Thoracic aorta (tissue), 2 donors: ENCODE measurements at places on chromosomes 7 and 10.

DNA sequence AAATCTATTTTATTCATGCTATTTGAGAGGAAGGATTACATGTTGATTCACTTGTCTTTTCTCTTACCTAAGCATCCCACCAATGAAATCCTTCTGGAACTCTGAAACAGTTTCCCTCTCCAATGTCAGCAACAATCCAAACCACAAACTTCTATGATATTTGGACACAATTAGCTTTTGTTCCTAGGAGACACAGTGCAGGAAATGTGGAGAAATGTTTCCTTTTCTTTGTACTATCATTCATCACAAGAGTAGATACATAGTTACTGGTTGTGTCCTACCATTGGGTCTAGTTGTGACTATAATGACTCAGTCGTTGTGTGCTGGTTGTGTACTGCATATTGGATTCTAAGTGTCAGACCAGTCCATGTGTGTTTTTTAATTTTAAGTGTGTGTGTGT lies 156.8 kb upstream of the MAGI2 start:
- DNase-seq: no peak

- no peak for DNase-seq
Measured at GRCh38 chr7:105487579-105488571, 34.2 kb downstream of the PUS7 start.

- DNase-seq: no peak
Measured at GRCh38 chr10:100987685-100988049, 324 bp downstream of the TWNK start.

- DNase-seq: no peak
Measured at GRCh38 chr7:150842018-150842417, 10.3 kb upstream of the AOC1 start.

DNA sequence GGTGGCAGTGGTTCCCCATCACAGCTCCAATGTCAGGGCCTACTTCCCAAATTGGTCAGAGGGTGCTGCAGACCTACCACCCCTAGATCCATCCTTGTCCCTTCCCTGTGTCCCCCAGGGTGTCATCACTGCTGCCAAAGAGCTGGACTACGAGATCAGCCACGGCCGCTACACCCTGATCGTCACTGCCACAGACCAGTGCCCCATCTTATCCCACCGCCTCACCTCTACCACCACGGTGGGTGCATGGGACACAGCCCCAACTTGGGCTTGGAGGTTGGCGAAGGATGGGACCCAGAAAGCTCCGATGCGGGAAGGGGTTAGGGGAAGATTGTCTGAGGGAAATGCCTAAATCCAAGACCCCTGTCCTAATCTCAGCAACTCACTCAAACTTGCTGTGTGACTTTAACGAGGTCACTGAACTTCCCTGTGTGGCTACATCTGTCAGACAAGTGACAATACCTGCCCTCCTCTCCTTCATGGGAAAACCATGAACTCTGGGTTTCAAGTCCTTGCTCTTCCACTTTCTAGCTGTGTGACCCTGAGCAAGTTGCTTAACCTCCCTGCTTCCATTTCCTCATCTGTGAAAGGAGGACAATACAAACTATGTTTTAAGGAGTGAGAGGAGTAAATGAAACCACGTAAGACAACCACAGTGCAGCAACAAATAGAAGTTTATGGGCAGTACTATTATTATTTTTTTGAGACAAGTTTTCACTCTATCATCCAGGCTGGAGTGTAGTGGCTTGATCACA lies 4.9 kb upstream of the VSIR start:
- no peak for DNase-seq

DNA sequence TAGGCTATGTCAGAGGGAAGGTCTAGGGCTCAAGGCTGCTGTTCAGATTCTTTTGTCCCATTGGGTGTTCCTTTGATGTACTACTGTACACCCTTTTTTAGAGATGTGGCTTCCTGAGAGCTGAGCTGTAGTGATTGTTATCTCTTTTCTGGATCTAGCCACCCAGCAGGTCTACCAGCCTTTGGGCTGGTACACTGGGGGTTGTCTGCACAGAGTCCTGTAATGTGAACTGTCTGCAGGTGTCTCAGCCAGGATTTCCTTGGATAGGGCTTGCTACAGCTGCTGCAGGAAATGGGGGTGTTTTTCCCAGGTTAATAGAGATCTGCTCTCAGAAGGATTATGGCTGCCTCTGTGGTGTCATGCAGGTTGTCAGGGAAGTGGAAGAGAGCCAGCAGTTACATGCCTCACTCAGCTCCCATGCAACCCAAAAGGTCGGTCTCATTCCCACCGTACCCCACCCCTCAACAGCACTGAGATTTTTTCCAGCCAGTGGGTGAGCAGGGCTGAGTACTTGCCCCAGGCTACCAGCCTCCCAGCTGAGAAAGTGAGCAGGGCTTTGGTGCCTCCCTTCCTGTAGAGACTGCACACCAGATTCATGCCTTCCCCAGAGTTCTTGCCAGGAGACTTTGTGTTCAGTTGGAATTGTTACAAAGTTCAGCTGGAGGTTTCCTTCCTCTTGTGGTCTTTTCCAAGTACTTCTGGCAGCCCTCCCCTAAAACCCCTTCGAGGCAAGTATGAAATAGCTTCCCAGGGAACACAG lies 63.3 kb downstream of the ZNF107 start:
- no peak for DNase-seq

DNA sequence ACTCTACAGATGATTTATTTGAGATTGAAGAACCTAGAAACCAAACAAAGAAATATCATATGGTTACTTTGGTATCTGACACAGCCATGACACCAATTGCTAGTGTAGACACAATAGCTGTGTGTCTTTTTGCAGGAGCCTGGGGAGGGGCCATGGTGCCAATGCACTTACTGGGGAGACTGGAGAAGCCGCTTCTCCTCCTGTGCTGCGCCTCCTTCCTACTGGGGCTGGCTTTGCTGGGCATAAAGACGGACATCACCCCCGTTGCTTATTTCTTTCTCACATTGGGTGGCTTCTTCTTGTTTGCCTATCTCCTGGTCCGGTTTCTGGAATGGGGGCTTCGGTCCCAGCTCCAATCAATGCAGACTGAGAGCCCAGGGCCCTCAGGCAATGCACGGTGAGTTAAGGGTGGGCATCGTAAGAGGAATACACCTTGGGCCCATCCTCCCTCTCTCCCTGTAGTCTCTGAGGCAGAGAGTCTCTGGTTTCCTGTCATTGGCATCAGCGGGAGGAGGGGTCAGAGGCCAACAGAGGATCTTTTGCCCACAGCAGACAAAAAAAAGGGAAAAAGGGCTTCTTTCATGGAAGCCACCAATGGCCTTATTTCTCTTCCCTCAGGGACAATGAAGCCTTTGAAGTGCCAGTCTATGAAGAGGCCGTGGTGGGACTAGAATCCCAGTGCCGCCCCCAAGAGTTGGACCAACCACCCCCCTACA lies 1.2 kb downstream of the TMEM139 start:
- DNase-seq: no peak

DNA sequence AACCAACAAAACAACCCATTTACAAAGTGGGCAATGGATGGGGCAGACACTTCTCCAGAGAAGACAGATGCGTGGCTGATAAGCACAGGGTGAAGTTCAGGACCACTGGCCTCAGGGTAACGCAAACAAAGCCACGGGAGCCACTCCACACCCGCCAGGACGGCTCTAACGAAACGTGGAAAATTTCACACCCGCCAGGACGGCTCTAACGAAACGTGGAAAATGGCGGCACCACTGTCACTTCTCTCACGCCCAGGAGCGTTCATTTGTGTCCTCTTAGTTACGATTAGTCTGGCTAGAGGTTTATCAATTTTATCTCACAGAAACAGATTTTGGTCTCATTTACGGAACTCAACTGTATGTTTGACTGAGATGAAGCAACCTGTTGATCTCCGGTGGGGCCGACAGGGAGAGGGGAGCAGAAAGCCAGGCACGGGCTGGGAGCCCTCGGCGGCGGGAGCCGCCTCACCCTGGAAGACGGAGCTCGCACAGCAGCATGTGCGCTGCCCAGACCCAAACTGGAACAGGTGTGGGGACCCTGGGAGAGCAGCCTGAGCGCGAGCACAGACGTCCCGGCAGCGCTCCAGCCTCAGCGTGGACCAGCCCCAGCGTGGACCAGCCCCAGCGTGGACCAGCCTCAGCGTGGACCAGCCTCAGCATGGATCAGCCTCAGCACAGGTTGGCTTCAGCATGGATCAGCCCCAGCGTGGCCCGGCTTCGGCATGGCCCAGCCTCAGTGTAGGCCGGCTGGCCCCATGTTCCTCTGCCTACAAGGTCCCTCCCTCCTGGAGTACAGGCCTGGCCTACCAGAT lies 243.5 kb downstream of the MAD1L1 start:
- DNase-seq: no peak

DNA sequence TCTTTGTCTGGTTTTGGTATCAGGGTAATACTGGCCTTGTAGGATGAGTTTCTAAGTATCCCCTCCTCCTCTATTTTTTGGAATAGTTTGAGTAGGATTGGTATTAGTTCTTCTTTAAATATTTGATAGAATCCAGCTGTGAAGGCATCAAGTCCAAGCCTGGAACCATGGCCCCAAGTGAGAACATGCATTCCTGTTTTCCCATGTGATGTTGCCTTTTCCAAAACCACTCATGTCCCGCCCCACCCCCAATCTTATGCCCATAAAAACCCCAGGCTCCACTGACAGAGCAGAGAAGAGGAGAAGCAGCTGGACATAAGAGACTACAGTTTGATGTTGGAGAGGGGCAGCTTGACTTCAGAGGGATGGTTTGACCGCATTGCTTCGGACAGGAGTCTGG lies 71.2 kb downstream of the MINPP1 start:
- DNase-seq: no peak

DNA sequence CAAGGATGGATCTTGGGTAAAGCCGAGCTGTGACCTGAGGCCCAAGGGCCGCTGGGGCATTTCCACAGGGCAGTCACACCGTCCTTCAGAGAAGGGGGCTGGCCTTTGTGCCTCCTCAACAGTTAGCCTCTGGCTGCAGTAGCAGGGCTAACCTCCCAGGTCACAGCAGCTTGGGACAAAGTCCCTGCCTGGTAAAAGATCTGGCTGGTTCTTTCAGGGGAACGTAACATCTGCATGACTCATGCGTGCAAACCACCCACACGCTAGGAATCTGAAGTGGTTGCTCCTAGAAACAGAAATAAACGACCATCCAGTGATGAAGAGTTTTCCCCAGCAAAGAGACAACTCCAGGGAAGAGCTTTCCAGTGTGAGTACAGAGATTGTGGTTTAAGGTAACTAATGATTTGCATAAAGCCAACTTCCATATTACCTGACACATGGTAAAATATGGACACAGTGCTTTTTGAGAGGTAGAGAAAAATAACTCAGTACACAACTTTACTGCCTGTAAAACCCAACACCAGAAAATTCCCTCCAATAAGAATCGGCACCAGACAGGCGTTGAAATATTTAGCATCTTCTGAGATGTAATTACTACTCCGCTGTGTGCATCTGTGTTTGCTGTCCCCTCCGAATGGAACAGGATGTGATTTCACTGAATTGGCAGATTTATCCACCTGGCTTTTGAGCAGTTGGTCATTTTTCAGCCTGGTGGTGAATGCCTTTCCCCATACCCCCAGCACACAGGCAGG lies 84.9 kb upstream of the ADRB1 start:
- DNase-seq: no peak

- DNase-seq: no peak
Measured at GRCh38 chr7:44059219-44060090, 5.9 kb downstream of the PGAM2 start.

DNA sequence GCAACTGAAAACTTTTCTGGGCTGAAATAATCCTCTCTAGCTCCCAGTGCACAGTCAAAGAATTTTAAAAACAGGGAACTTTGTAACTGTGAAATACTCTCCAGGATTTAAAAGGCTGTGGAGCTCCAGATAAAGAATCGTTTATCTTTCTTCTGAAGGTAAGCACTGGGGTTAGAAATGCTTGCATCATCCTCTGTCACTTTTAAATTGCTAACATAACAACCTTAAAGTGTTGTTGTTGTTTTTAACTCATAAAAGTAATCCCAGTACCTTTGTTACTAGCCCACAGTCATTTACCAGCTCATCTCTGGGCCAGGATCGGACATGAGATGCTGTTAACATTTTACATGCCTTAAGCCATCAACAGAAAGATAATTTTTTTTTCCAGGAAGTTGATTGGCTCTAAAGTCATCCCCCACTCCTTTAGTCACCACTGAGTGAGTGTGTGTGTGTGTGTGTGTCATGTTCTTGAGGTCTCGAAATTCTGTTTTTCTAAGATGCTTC lies at the start of gene SLC39A12:
SLC39A12 (plus strand) TSS at position 51 of the 504 bp plus-strand sequence. CDS start 1,359 bp downstream, outside the sequence.
- no peak for DNase-seq

DNA sequence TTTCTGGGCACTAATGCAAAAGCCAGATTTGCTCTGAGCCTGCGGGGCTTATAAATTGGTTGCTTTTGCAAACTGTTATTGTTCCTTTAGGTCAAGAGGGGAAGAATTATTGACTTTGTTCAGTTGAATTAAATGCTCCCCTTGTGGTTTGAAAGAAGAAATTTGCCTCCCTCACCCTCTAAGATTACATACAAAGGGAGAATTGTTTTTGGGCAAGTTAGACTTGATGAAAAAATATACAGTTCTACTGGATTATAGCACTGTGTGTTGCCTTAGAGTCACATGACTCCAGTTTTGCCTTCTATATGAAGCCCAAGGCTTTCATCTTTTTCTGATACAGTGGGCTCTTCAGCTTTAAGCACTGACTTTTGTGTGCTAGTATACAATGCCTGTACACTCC lies 1265.8 kb upstream of the LRRTM3 start:
- DNase-seq: no peak

GRCh38 chr10:96395931-96396877 lies 37.4 kb upstream of the OPALIN start:
- no peak for DNase-seq

GRCh38 chr7:121510302-121510701 lies 114.2 kb upstream of the FAM3C start:
- no peak for DNase-seq

DNA sequence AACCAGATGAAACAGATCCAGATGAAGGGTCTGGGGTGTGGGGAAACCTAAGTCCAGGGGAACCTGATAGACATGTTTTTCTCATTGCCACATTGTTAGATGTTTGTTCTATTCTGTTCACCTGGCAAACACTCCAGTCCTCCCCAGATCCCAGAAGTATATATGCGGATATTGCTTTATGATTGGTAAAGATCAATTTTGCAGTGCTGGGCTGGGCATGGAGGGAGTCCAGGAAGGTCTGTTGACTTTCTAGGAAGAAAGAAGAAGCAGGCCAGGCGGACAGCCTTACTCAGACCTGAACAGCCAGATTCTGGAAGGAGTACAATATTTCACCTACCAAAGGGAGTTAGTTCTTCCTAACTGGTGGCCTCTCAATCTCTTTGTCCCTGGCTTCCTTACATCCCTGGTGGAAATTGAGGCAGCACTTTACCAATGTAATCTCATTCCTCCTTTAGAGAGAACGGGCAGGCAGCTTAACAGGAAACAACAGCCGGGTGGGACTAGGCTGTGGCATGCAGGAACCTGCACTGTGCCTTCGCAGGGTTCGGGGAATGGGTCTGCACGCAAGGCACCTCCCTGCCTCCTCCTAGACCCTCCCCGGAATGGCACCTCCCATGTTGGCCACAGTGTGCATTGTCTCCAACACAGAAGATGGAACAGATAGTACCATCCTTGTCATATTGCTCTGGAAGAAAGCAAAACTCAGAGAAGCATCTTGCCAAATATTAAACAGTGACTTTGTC lies 930 bp downstream of the GIMAP6 start:
- no peak for DNase-seq

- no peak for DNase-seq
Measured at GRCh38 chr10:5975641-5976473, 1.5 kb downstream of the IL15RA start.

- DNase-seq: no peak
Measured at GRCh38 chr7:5711409-5711808, 70.1 kb downstream of the RNF216 start.

GRCh38 chr7:102418592-102418991 lies 14.8 kb upstream of the ORAI2 start:
- no peak for DNase-seq

GRCh38 chr10:47114680-47115186 lies 185.3 kb upstream of the GDF10 start:
- DNase-seq: no peak
